ENCODE measurements at places on chromosomes 4 and X.

DNA sequence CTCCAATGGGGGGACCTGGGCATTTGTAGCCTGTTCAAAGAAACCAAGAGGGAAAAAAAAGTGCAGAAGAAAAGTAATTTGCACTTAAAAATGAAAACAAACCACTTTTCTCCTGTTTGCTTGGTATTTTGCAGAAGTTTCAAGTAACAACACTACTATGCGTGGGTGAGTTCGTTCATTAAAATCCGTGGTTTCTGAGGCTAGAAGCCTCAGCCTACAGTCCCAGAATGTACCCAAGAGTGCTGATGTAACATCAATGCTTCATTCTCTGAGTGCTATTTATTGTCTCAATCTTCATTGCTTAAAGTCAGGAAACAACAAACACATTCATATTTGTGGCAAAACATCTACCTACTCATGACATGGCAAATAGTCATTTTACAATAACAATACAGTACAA is 29.2 kb downstream of the LGI2 start:
- DNase-seq: no peak

DNA sequence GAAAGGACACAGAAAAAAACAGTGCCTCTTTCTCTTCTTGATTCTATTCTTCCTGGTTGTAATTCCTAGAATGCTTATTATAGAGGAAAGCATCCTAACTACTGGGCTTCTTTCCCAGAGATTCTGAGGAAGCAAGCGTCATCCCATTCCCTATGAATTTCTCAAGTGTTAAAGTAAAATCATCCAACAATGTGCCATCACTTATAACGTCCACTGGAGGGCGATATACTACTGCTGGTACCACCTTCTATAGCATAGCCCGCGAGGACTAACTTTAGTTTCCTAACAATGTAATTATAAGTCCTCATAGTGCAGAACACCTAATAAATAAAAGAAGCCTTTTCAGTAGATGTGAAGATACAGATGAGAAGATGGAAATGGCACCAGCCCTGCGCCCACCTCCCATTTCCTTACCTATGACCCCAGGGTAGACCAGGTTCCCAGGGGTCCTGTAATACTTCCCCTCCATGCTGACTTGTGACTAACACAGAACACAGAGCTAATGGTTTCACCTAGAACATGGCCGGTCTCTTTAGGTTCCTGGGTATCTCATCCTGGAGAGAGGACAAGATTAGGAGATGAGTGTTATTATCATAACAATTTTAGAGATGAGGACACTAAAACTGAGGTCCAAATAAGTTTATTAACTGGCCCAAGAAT is 4.2 kb downstream of the CENPVL3 start:
- DNase-seq: no peak

DNA sequence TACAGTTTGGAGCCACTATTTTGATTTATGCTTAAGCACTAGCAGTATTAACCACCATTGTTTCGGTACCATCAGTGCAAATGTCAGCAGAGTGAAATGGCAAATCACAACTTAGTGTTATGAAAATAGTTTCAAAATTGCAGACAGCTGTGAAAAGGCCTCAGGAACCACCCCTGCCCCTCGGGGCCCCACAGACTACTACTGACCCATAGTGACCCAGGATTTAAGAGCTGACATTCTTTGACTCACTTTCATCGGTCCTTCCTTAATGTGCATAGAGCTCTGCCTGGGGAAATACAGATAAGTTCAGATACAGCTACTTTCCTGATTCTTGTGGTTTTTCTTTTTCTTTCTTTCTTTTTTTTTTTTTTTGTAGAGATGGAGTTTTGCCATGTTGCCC is 3.3 kb upstream of the BBS7 start:
- no peak for DNase-seq

GRCh38 chr4:124177647-124178425 is 534.7 kb downstream of the ANKRD50 start:
- no peak for DNase-seq

DNA sequence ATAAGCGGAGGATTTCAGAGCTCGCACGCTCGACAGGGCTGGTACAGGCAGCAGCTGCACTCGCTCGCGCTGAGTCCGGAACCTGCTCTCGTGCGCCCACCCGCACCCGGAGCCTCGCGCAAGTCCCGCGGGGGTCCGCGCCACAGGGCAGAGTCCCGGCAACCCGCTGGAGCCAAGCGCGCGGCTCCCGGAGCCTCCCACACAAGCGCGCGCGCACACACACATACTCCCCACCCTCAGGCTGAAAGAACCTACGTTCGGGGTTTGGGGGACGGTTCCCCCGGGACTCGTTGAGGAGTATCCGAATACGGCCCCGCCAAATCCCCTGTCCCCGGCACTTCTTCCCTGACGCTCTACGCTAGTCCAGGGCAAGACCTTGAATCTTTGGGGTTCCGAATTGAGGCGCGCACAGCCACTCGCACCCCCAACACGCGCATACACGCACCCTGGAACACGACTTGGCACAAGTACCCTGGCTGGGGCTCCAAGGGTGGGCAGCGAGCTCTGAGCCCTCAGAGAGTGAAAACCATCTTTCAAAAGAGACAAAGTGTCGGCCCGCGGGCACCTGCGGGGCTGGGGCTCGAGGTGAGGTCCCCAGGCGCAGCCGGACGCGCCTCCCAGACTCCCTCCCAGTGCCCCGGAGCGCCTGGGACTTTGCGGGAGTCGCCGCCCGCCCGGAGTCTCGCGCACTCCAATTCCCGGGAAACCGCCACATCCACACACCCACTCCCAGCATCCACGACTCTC is 952 bp downstream of the ANOS1 start:
- DNase-seq: no peak
